NCI-H446 treated with DMSO at 0.1 percent for 48 hours (cell line): ENCODE measurements at places on chromosomes 4 and X.

DNA sequence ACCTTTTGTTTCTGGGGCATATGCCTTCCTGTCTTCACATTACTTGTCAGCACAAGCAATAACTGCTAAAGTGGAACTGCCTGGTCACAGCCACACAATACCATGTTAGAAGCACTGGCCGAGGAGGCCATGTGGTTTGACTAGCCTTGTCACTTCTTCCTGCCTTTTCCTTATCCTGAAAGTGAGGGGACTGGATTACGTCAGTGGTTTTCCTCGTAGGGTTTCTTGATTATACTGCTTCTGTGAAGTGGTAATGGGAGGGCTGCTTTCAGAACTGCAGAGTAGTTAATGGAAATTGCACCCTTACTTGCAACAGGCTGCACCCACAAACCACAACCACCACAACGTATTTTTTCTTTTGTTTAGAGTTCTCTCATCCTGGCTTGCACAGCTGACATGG is 26.6 kb downstream of the ZRSR2 start:
- no peak for DNase-seq

DNA sequence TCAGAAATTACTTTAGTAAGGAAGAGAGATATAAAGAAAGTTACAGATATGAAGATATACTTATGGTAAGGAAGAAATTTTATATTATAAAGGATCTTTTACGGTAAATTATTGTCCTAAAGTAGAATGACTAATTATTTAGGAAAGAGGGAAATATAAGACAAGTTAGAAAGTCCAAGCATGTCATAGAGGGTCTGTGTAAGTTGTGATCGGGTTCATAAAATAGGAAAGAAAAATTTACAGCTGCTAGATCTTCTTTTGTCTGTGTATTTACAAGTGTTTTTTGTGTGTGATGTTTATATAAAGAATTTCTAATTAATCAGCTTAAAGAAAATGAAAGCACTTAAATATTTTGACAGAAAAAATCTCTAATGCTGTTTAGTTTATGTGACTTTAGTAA is 1054.9 kb upstream of the DIAPH2 start:
- no peak for DNase-seq

GRCh38 chr4:74793757-74794381 is 454 bp downstream of the BTC start:
- no peak for DNase-seq

- no peak for DNase-seq
These were observed 399.5 kb downstream of the SMARCA1 start for GRCh38 chrX:129123795-129124194.
